ENCODE measurements at places on chromosomes 11 and 22. TPM values are rescaled to one million over a fixed set of nuclear protein-coding genes. Genes with fewer than 3 reads are reported as not detected.
A peak's percentile ranks its signal among the peaks of the same experiment; 100 is the strongest.

The GATD1 gene
- polyA plus RNA-seq: 5.5 TPM

The CHRM1 gene
- not detected for polyA plus RNA-seq

The SLC25A18 gene
- polyA plus RNA-seq: not detected

The OR51L1 gene
- not detected for polyA plus RNA-seq

The NNMT gene
- polyA plus RNA-seq: not detected

The NLRP10 gene
- polyA plus RNA-seq: not detected

The KCNJ5 gene
- polyA plus RNA-seq: not detected

The IGSF22 gene
- 6.2 TPM for polyA plus RNA-seq

The MYBPC3 gene
- not detected for polyA plus RNA-seq

DNA sequence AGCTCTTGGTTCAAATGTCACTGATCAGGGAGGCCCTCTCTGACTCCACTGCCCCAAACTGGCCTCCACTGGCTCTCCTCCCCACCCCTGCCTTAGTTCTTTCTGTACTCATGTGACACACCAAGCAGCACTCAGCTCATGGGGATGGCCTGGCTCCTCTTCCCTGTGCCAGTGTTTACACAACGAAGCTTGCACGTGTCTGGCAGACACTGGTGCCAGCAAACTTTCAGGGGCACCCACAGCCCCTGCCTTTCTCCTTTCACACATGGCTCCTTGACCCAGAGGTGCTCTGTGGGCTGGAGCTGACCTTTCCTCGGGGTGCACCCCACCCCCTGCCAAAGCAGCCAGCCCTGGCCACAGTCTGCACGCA lies 37.6 kb upstream of the PARVG start:
- DNase-seq: no peak

DNA sequence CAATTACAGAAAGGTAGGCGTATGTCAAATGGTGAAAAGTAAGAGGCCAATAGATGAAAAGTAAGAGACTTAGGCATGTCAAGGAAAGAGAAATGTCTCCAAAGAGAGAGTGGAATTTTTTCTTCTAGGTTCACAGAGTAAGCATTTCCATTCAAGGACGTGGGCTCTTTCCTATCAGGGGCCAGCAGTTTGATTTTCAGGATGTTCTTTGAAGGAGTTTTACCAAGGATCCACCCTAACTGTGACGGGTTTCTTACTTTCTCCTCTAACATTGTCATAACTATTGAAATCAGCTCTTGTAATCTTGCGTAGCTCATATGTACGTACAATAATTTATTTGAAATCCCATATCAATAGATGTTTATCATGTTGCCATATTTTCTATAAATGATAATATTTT lies 2112.2 kb upstream of the RAG2 start:
- DNase-seq: no peak

GRCh38 chr11:13309156-13309555 lies 31.6 kb downstream of the BMAL1 start:
- no peak for DNase-seq

DNA sequence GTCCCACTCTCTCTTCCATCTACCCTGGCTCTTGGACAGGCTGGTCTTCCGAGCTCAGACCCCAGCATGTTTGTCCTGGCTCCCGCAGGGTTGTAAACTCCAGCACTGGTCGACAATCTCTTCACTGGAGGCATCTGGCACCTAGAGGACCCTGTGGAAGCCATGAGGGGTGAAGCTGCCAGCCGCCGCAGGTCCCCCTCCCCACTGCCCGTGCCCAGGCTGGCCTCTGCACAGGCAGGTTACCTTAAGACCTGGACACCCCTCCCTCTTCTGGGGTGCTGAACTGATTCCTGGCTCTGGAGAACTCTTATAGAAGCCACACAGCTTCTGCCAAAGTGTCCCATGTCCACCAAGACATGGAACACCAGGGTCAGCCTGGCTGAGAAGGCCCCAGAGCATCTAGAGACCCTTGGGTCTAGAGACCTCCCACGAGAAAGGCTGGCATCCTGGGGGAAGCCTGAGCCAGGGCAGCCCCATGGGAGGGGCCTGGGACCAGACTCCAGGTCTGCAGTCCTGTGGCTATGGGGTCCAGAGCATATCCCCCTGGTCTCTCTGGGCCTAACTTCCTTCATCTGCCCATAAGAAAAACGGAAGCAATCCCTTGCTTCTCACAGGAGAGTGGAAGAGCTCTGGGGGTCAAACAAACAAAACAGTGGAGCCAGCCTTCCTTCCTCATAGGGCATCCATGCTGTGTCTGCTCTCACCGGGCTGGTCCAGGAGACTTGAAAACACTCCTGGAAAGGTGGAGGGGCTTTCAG lies 30.6 kb downstream of the LMO1 start:
- no peak for DNase-seq

GRCh38 chr11:76997512-76997911 lies 36.7 kb upstream of the B3GNT6 start:
- peak; percentile 44 for DNase-seq

DNA sequence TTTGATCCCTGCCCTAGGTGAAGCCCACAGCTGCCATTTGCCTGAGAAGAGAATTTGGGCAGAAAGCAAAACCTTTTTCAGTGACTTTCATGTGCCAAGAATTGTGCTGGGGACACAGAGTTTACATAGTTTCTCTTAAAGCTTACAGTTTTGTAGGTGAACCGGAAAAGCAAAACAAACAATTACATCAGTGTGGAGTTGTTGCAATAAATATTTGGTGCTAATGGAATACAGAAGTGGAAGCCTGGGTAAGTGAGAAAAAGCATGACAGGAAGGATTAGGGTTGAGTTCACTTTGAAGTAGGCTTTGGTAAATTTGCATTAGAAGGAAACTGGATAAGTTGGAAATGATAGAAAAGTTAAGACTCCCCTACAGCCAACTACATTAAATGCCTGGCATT lies 82.7 kb downstream of the RASSF10 start:
- DNase-seq: no peak

- no peak for DNase-seq
These were observed 5.2 kb downstream of the MRGPRE start for GRCh38 chr11:3226846-3227567.

GRCh38 chr22:45212306-45212709 lies 28.4 kb downstream of the KIAA0930 start:
- no peak for DNase-seq

DNA sequence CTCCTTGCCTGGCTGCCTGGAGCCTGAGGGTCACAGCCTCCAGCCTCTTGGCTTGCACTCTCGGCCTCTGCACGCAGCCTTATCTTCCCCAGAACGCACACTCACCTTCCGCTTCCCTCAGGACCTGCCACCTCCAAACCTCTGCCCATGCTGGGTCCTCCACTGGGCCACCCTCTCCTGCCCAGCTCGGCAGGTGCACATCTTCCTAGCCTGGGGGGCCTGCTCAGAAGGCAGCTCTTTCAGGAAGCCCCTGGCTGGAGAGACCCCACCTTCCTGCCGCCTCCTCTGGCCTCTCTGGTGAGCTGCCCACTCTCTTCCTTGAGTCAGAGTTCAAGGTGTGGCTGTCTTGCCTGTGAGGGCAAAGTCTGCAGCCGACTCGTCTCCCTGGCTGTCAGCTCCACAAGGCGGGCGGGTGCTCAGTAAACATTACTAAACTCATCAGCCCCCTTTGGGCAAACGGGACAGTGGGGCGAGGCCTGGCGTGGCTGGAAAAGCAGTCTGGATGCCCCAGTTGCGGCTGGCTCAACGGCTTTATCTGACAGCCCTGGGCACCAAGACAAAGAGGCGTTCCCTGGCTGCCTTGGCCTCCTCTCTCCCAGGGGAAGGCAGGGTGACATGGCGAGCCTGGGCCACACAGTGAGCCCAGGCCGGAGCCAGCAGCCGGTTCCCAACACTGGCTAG lies 1.7 kb upstream of the LINC01488 start:
- no peak for DNase-seq

DNA sequence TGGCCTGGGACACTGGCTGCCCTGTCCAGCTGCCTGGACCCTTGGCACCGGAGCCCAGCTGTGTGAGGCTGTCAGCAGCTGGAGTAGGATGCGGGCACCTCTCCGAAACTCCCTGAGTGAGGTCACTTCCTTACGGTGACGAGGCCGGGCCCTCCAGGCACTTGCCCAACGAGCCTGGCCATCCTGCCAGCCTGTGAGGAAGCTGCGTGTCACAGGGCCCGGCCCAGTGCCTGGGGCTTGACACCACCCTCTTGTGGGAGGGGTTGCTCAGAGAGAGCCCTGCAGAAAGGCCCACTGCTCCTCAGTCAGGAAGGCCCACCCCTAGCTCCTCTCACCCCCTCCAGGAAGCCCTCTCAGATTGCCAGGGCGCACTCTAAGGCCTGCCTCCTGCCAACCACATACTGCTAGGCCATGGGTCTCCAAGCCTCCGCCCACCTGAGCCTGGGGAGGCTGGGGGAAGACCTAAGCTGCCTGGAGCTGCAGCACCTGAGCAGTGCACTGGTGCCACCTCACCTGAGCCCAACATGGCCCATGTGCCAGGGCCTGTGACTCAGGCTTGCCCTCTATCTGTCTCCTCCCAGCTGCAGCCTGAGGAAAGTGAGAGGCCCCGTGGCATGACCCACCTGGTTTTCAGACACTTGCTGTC lies 4.3 kb upstream of the PHLDA2 start:
- DNase-seq: peak; percentile 49

DNA sequence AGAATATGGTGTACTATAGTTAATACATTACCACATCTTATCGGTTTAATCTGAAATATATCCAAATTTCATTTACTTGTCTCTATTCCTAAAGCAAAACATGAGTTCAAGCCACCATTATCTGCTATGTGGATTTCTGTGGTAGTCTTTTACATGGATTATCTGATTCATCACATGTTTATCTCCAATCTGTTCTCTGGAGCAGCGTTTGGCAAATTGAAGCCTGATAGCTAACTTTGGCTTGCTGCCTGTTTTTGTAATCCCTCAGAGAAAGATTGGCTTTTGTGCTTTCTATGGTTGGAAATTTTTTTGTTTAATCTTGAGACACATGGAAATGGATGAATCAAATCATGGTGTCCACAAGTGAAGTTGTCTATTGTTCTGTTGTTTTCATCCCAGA lies 274.3 kb downstream of the JRKL start:
- no peak for DNase-seq

GRCh38 chr22:39530116-39530515 lies 2.4 kb downstream of the RPS19BP1 start:
- DNase-seq: no peak

GRCh38 chr11:48043111-48043990 lies 63.0 kb downstream of the PTPRJ start:
- no peak for DNase-seq

DNA sequence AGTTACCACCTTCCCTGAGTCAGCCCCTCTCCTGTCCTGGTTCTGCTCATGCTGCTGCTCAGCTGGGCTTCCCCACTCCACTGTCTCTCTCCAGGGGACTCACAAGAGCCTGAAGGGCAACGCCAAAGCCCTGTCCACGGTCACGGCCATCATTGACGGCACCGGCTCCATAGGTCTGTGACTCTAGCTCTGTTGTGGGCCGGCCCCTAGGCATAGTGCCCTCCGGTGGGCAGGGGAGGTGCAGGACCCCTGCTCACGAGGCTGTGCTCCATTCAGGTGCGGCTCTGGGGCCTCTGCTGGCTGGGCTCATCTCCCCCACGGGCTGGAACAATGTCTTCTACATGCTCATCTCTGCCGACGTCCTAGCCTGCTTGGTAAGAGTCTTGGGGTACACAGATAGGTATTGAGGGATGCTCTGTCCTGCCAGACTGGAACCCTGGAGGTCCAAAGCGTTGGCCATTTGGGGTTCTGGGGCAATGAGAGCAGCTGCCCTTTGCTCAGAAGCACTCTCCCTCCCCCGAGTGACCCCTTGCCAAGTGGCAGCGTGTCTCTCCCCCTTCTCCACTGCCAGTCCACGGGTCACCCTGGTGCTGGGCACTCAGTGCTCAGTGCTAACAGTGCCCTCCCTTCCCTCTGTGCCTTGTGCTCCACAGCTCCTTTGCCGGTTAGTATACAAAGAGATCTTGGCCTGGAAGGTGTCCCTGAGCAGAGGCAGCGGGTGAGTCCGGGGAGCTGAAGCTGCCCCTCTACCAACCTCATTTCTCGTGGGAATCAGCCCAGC lies 22.4 kb downstream of the SLC37A2 start:
- DNase-seq: no peak

- DNase-seq: no peak
These were observed 23.9 kb upstream of the TSPAN18 start for GRCh38 chr11:44702889-44703288.

DNA sequence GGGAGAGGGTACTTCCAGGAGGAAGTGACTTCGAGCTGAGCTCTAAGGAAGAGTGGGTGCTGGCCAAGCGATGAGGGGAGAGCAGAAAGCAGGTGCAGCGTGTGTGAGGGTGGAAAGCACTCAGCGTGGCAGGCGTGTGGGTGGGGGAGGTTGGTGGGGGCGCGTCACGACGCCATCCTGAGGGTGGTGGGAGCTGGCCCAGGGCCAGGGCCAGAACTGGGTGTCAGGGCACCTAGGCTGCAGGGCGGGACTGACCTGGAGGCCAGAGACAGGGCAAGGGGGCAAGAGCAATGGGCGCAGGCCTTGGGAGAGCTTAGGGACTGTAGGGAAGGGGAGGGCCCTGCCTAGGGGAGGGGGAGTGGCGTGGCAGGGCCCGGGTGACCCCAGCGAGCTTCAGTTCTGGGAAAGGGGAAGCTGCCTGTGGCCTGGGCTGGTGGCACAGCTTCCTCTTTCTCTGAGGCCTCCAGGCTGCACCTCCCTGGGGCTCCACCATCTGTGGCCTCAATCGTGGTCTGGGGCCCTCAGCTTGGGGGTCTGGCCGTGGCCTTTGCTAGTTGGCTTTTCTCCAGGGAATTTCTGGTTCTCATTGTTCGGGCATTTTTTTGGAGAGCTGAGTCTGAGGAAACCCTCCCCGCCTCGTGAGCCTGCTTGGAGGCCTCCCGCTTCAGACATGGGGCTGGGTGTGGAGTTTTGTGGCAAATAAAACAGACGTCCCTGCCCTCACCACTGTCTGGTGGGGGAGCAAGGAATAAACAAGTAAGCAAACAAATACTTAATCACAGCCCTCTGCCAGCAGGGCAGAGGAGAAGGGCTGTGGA lies 8.9 kb downstream of the RELT start:
- DNase-seq: peak; percentile 29

DNA sequence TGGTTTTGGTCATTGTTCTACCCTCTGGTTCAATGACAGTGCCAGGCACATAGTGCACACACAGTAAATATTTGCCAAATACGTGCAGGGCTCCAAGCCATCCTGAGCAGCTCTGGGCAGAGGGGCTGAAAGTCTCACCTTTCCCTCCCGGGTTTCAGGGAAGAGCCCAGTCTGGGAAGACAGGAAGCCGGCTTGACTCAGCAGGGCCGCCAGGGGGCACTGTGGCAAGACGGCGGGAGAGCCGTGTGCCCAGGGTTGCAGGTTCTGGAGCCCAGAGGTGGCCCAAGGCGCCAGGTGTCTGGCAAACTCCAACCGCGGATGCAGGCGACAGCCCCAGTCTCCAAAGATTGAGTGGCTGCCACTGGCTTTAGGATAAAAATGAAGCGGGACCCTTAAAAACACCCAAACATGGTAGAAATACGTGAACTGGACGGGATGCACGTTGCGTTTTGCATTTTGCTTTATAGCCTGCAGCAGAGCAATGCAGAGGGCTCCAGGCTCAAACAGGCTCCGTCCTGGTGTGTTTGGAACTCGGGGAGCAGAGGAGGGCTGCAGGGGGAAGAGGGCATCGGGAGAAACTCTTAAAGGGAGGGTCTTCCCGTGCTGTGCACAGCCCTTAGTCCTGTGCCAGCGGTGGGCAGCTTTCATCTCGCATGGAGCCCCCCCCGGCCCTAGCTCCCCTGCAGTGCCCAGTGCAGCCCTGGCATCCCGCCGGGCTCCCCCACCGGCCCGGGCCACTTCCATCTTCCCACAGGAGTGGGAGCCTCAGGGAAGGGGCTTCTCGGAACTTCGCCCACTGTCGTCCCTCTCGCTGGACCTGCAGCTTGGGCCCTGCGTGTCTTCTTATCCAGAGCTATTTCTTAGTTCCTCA lies 10.7 kb downstream of the KRTAP5-5 start:
- DNase-seq: no peak

GRCh38 chr11:37558619-37559210 lies 960.7 kb upstream of the RAG2 start:
- no peak for DNase-seq
